ENCODE measurements at places on chromosomes 2 and 18.

- DNase-seq, result no peak
Observed at GRCh38 chr2:41414486-41415230, 633.2 kb upstream of the PKDCC start.

GRCh38 chr2:101047774-101048173 lies 45.7 kb downstream of the RPL31 start:
- DNase-seq, result no peak

DNA sequence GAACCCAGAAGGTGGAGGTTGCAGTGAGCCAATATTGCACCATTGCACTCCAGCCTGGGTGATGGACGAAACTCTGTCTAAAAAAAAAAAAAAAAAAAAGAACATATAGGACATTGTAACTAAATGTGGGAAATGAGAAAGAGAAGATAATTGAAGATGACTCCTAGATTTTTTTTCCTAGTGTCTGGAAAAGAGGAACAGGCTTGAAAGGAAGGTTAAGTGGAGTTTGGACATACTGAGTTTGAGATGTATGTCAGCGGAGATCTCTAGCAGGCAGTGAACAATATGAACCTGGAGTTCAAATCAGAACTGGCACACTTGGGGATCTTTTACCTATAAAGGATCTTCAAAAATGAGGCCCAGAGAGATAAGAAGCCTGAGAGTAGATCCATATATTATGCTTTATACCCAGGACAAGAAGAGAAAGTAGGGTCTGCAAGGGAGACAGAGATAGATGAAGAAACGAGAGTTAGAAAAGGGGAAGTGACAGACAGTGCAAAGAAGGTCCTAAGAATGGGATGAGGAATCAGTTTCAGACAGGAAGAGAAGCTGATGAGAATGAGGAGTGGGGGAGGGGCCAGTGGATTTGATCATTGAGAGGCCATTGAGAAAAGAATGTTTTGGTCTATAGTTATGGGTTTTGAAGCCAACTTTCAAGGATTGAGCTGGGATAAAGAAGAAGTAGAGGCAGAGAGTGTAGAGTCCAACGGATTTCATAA lies 46.9 kb upstream of the CD28 start:
- no peak for DNase-seq

GRCh38 chr18:55110436-55110835 lies 151.2 kb upstream of the CCDC68 start:
- DNase-seq, result no peak

DNA sequence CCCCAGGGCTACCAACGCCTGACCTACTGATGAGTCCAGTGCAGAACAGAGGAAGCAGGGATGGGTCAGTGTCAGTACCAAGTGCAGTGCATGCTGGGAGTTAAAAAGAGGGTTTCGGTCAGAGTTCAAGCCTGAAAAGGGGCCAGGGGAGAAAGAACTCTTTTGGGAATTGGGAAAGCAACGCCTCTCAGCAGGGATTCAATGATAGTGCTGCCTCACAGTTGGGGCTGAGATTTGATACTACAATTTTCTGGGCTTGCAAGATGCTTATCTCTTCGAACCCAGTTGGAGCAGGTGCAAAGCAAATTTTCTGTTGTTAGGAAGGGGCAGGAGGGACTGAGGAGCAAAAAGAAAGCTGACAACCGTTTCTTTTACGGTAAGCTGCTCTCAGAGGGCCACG lies 82.6 kb downstream of the CERKL start:
- DNase-seq, result no peak

- no peak for DNase-seq
Observed at GRCh38 chr2:139122711-139123158, 342.5 kb upstream of the NXPH2 start.

GRCh38 chr2:104577143-104577542 lies 276.8 kb upstream of the POU3F3 start:
- no peak for DNase-seq

DNA sequence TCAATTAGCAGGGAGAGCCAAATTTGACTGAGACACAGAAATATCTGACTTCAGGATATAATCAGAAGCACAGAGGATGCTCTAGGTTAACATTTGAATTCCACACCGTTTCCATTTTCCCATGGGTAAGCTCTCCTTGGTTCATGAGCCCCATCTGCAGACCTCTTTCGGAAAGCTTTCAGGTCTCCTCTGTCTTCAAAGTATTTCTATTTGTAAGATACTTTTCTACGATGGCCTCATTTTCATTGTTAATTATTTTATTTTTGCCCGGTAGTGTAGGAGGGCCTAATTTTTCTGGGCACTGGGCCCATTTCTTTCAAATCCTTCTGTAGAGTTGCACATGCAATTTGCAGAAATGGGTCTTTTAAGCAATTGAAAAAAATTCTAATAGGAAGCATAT lies 53.8 kb downstream of the LRPPRC start:
- no peak for DNase-seq

GRCh38 chr18:67926929-67927864 lies 410.7 kb upstream of the DSEL start:
- no peak for DNase-seq

- DNase-seq, result no peak
Observed at GRCh38 chr2:151344906-151345305, 12.5 kb upstream of the TNFAIP6 start.
